ENCODE measurements at places on chromosomes 12 and 14.

GRCh38 chr12:91331371-91331770 lies 148.8 kb upstream of the DCN start:
- no peak for DNase-seq

GRCh38 chr12:8065991-8066594 lies at the start of gene C3AR1:
TSS of gene C3AR1 (minus strand) at chr12:8066359. CDS start at chr12:8060185, 6,174 bp downstream.
- no peak for DNase-seq

- DNase-seq: no peak
Measured at GRCh38 chr12:104536841-104537240, 80.1 kb downstream of the CHST11 start.

DNA sequence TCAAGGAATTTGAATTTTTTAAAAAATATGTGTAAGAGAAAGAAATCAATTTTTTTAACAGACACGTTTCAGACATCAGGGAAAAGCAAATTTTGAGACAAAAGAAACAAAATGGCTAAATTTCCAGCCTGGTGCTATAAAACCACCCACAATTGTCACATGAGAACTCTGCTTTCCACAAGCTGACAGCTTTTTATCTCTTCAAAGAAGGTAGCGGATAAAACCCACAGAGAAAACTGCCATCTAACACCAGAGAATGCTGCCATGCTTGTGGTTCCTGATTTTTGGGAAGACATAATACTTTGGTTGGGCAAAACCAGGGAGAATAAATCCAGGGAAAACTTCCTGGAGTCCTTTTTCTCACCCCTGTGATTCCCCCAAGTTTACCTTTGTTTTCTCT lies 10.3 kb upstream of the ITPR2 start:
- no peak for DNase-seq

DNA sequence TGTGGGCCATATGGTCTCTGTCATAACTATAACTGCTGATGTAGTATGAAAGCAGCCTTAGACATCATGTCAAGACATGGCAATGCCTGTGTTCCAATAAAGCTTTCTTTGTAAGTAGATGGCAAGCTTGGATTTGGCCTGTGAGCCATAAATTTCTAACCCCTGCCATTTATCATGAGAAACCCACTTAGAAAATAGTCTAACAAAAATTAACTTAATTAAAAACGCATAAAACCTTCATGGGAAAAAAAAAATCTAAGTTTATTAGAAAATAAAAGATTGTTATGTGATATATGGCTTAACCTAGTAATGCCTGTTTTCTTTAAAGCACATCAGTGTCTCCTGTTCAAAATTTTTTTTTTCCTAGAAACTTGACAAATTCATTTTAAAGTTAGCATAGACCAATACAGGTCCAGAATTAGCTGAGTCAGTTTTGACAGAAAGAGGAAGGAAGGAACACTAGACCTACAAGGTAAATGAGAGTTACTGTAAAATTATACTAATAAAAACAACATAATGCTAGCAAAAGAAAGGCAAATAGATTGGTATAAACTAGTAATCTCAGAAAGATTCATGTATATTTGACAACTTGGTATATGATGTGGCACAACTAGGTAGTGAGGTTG lies 68.2 kb downstream of the USP15 start:
- no peak for DNase-seq

- DNase-seq: no peak
Measured at GRCh38 chr12:75842090-75842489, 189.5 kb downstream of the PHLDA1 start.

DNA sequence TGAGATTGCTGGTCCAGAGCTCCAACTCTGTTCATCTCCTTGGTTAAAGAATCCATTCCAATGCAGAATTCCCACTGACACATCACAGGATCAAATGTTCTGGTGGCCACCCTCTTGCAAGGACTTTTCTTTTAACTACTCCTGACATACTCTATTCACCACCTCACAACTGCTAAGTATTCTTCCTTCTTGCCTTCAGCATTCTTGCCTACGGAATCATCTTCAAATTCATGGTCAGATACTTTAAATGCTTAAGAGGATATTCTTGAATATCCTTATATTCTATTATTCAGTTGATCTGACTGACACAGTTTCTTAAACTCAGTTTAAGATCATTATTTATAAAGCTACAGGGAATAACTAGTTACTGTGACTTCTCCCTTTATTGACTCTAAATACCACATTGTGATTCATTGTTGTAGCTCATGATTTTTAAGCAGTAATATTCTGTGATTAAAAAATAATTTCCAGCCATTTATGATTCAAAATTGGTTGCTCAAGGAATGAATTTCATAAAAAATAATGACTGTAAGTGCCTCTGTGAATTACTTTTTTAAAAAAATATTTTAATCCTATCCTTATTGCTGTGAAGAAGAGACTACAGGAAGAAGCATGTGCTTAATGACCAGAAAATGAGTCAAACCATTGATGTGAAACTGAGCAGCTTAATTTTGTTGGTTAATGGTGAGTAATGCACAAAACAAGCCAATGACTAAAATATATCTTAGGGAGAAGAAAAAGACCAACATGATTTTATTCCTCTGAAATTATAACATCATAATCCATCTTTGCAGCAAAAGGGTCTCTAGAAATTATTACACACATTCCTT lies 207.1 kb downstream of the PIK3C2G start:
- no peak for DNase-seq

DNA sequence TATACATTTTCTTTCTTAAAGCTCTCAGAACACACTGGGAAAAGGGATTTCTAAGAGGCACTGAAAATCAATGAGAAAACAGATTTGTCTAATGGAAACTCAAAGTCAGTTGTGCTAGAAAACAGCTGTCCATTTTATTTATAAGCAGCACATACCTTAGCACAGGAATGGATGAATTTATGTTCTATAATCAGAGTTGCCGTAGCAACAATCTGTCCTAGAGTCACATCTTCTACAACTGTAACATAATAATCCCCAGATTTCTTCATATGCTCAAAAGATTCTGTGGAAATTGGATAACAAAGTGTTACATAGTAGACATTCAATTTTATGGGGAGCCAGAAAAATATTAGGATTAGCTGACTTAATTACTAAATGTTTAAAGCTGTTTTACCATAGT lies 9.8 kb downstream of the GNPNAT1 start:
- DNase-seq: no peak

DNA sequence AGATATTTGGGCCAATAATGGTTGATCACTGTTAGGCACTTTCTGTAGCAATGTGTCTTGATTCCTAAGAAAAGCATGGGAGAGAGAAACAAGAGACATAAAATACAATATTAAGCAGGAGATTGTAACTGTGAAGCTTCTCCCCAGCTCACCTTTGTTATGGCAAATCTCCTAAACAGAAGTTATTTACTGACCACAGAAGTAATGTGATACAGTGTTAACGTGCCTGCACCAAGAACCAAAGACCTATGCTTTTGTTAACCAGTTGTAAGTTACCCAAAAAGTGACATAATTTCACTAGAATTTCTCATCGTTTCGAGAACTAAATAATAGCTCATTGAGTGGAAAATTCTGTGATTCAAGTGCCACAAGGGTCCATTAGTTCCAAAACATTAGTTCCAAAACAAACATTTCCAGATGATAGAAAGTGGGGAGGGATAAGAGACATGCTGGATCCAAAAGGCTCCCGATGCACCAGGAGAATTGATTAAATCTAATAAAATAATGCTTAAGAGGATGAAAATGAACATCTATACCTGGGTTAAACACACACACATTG lies 14.3 kb downstream of the RERG start:
- DNase-seq: no peak

DNA sequence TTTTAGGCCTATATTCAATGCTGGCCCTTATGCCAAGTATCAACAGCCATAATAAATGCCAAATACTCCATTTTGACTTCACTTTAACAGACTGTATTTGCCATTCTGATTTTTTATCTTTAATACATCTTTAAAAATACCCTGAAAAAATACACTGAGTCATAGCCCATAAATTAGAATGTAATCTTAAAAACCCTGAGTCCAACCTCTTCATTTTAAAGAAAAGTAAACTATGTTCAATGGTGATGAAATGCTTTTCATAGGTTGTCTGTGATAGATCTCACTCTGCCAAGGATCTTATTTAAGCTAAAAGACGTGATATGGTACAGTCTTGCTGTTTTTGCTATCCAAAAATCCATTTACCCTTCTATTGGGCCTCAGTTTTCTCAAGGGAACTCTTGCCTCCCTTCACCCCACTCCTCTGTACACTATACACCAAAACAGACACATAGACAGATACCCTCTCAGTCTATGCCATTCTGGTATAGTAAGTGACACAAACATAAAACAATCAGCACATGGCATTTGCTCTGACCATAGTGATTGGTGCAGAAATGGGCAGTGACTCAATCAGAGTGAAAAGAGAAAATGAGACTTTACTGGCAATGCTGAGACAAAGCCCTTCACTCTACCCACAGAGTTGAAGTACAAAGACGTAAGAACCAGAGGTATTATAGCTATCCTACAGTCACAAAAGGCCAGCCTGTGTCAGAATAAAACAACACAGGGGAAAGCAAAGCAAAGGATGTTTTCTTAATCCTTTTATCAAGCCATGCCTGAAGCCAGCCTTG lies 49.1 kb downstream of the BTG1 start:
- no peak for DNase-seq

DNA sequence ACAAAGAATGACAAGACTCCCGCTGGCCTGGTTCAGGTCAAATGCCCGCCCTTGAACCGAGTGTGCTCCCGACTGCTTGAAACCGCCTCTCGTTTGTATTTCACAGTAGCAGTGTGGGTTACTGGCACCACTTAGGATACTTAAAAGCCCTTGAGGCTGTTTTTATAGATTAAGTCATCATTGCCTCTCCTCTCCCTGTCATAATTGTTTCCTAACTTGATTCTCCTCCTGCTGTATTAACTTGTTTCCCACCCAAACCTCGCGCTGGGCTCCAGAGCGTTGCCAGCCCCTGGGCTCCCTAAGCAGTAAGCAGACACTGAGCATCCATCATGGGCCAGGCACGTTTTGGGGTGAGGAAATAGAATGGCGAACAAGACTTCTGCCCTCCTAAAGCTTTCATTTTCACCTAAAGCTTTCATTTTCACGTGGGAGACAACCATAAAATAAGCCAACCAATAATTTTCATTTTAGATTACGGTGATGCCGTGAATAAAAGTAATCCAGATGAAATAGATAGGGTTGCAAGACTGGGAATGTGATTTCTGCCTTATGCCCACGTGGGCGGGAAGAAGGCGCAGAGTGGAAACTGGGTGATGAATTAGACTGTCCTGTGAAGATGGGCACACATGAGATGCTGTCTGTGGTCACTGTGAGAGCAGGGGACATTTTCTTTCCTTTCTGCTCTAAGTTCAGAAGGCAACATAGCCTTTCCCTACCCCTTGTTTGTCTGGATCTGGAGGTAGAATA lies 97.5 kb downstream of the PPP2R5C start:
- DNase-seq: no peak

- no peak for DNase-seq
Measured at GRCh38 chr12:95412482-95413311, 61.3 kb upstream of the METAP2 start.

- DNase-seq: no peak
Measured at GRCh38 chr14:52961060-52961639, 10.3 kb upstream of the FERMT2 start.

DNA sequence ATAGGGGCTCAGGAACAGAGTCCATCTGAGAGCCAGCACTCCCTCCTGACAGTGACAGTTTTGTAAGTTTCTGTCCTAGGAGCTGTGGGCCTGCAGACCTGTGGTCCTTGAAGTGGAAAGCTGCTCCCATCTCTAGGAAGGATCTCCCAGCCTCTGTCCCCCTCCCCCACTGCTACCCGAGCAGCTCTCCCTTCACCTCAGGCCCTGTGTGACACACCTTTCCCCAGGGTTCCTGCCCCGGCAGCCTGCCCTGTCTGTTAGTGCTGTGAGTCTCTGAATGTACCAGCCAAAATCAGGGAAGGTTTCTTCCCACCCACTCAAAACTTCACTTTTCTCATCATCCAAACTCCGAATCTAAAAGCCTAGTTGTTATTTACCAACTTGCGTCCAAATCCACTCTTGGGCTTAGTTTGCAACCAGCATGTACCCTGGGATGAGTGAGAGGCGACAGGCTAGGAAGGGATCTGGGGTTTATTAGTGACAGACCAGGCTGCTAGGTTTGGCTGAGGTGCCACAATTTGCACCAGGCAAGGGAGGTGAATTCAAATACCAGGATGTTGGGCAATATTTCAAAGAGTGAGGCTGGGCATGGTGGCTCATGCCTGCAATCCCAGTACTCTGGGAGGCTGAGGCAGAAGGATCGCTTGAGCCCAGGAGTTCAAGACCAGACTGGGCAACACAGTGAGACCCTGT lies 39.9 kb downstream of the NINJ2 start:
- no peak for DNase-seq

DNA sequence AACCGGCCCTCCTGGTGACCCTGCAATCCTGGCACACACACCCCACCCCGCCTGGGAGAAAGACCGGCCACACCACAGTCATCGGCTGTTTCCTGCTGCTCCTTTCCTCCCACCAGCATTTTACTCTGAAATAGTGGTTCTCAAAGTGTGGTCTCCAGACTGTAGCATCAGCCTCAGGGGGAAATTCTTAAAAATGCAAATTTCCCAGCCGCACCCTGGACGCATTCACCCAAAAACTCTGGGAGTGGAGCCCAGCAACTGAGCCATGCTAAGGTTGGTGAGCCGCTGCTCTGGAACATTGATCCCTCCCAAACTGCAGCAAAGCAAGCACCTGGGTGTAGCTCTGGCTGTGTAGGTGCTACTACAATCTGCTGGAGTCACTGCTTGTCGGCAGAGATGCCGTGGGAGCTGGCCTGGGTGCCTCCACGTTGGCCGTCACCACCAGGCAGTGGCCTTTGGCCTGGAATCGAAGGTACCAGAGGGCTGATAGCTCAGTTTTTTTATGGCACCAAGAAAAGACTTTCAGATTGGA lies 38.4 kb upstream of the BCL2L14 start:
- DNase-seq: peak; percentile 45

- DNase-seq: no peak
Measured at GRCh38 chr12:120264904-120265472, 542 bp downstream of the PXN start.

- DNase-seq: no peak
Measured at GRCh38 chr12:132286912-132287311, 42.5 kb downstream of the GALNT9 start.

GRCh38 chr12:71216725-71217579 lies 59.2 kb upstream of the TSPAN8 start:
- no peak for DNase-seq

- no peak for DNase-seq
Measured at GRCh38 chr14:68249661-68250451, 430.3 kb downstream of the RAD51B start.

- no peak for DNase-seq
Measured at GRCh38 chr14:92512807-92513203, 776 bp upstream of the RIN3 start.

- DNase-seq: no peak
Measured at GRCh38 chr14:64349741-64350490, 38.2 kb upstream of the MTHFD1 start.
